ENCODE measurements at places on chromosomes 6 and 20. TPM values are rescaled to one million over a fixed set of nuclear protein-coding genes. Genes with fewer than 3 reads are reported as not detected.

The TINAG gene
- not detected for total RNA-seq

The CDH26 gene
- total RNA-seq: 0.28 TPM

The FILIP1 gene
- 0.58 TPM for total RNA-seq

The HUS1B gene
- total RNA-seq: 0.77 TPM

The OXT gene
- total RNA-seq: not detected

The TSPYL4 gene
- 7.6 TPM for total RNA-seq

The SLC22A3 gene
- total RNA-seq: 2.3 TPM

The MYO6 gene
- total RNA-seq: 9.4 TPM

The SAMD5 gene
- under 0.01 TPM for total RNA-seq

The HM13 gene
- 86.1 TPM for total RNA-seq

The PAK5 gene
- total RNA-seq: not detected

The TMEM239 gene
- total RNA-seq: not detected

The SLC12A5 gene
- not detected for total RNA-seq

The SLC22A2 gene
- under 0.01 TPM for total RNA-seq

The TPX2 gene
- total RNA-seq: 86.1 TPM

The POM121L2 gene
- total RNA-seq: not detected

The C4A gene
- 5.1 TPM for total RNA-seq

The SPDEF gene
- not detected for total RNA-seq

The COX4I2 gene
- not detected for total RNA-seq

The NKX2-4 gene
- not detected for total RNA-seq

The MUC21 gene
- not detected for total RNA-seq

The SH3BGRL2 gene
- total RNA-seq: 2.1 TPM

The PPP1R14C gene
- total RNA-seq: 0.38 TPM

The CST5 gene
- total RNA-seq: not detected

The DEFB124 gene
- total RNA-seq: not detected

The BRD2 gene
- 73.2 TPM for total RNA-seq

The VIP gene
- not detected for total RNA-seq

The TNXB gene
- total RNA-seq: 10.4 TPM

The BTN1A1 gene
- total RNA-seq: under 0.01 TPM

The RFX6 gene
- total RNA-seq: not detected

The OTOR gene
- total RNA-seq: not detected

Measured in regular cardiac myocyte (primary cell).